Activated CD8-positive, alpha-beta memory T cell treated with anti-CD3 and anti-CD28 coated beads for 1 hour (primary cell): ENCODE measurements at places on chromosomes 3 and 15.

DNA sequence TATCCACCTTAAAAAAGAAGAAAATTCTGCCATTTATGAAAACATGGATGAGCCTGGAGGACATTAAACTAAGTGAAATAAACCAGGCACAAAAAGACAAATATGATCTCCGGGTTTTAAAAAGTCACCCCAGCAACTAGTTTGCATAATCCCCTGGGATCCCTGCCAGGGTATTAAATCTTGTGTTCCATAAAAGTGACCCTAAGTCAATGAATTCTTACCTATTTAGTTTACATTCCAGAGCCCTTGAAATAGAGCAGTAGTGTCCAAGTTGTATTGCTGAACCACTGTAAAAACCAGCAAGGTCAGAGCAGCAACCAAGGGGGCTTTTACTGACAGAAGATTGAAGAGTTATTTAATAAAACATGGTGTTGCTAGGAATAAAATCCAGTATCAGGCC lies 716.8 kb upstream of the BCHE start:
- DNase-seq = no peak

DNA sequence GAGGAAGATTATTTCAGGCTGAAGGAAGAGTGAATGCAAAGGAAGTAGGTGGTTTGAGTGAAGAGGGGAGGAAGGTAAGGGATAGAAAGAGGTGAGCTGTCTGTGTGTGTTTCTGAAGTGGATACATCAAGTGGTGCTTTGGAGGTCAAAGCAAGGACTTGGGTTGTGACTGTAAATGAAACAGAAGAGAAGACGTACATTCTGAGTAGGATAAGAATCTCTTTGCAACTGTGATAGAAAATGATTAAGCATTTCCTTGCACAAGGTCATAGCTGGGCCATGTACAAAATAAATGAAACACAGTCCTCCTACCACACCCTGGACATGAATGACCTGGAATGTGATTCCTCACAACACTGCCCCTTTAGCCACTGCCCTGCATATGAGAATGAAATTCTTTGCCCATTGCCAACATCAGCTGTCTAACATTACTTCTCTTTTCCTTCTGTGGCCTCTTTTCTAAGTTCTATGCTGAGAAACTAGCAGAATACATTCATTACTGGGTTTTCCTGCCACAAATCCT lies 28.3 kb upstream of the MINDY4B start:
- no peak for DNase-seq

- DNase-seq = no peak
Observed at GRCh38 chr3:100370756-100371155, 30.1 kb downstream of the TOMM70 start.

GRCh38 chr3:188396900-188397299 lies 242.9 kb downstream of the LPP start:
- no peak for DNase-seq

GRCh38 chr3:26281284-26281985 lies 341.1 kb upstream of the LRRC3B start:
- DNase-seq = no peak
